ENCODE measurements at places on chromosomes 2 and 18.

- no peak for DNase-seq
Measured at GRCh38 chr2:166067229-166067628, 60.6 kb downstream of the SCN1A start.

- no peak for DNase-seq
Measured at GRCh38 chr2:172440795-172441194, 13.4 kb downstream of the ITGA6 start.

GRCh38 chr2:53559302-53559966 is 208.2 kb upstream of the CHAC2 start:
- DNase-seq = no peak

DNA sequence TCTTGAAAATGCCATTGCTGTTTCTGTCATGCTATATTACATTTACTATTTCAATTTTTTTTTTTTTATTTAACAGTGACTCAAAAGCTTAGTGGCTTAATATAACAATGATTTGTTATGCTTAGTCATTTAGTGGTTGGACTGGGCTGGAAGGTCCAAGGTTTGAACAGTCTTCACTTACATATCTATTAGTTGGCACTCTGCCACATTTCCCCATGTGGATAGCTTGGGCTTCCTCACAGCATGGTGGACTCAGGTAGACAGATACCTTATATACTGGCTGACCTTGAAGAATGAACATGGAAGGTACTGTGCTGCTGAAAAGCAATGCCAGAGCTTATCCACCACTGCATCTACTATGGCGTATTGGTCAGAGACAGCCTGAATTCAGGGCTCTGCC is 909.5 kb upstream of the SOX11 start:
- DNase-seq = no peak

DNA sequence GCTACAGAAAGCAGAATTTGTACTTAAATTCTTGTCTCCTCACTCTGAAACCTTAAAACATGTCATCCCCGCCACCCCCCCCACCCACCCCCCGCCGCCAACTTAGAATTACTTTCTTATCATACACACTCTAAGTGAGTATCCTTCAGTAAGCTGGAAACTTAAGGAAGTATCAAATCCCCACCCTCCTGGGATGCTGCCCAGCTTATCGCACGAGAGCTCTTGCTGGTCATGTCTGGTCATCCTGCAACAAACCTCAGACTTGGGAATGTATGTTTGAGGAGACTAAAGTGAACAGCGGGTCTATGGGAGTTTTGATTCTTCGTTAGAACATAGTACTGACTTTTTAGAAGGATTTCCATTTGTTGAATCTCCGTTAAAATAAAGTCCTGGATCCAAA is 203.3 kb downstream of the PTGR3 start:
- DNase-seq = no peak

- DNase-seq = no peak
Measured at GRCh38 chr18:63309422-63309821, 10.1 kb downstream of the BCL2 start.

DNA sequence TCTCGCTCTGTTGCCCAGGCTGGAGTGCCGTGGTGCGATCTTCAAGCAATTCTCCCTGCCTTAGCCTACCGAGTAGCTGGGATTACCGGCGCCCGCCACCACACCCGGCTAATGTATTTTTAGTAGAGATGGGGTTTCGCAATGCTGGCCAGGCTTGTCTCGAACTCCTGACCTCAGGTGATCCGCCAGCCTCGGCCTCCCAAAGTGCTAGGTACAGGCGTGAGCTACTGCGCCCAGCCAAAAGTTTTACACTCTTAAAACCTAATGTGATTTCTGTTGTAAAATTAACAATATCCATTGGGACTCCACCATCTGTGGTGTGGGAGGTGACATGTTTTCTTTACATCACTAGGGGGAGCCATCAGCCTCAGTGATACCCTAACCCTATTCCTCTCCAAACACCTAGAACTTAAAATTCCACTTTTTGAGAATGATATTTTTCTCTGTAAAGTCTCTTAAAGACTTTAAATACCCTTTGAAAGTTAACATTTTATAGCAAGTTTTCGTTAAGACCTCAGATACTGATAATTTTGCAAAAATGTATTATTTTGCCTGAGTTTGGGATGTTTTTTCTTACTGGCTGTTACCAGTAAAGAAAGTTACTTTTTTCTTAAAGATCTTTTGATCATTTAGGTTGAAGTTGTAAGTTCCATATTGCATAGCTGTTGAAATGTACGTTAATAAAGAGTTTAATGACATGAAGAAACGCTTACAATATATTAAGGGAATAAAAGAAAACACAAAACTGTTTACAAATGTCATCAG is 11.6 kb upstream of the EIF2AK2 start:
- DNase-seq = no peak

DNA sequence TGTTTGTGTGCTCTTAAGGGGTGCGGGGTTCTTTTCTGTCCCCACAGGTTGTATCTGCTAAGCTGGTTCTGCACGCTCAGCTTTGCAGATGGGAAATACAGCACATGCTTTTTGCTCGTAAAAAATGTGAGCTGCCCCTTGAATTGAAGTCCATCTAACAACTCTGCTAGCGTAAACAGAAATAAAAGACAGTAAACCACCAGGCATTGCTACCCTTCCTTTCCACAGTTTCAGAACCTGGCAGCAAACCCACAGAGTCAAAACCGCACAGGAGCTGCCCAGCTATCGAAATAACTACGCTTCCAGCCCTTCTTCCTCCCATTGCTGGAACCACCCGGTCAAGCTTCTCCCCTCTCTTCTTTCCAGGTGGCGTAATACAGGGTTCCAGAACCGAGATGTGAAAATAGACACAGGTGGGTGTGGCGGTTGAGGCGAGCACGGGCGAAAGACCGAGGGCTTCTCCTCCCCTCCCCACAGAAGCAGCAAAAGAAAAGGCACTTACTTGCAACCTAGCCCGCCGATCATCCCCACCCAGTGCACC is 479 bp downstream of the SCN9A start:
- peak; percentile 51 for DNase-seq

GRCh38 chr2:68717305-68717661 is 17.3 kb upstream of the ARHGAP25 start:
- DNase-seq = no peak

DNA sequence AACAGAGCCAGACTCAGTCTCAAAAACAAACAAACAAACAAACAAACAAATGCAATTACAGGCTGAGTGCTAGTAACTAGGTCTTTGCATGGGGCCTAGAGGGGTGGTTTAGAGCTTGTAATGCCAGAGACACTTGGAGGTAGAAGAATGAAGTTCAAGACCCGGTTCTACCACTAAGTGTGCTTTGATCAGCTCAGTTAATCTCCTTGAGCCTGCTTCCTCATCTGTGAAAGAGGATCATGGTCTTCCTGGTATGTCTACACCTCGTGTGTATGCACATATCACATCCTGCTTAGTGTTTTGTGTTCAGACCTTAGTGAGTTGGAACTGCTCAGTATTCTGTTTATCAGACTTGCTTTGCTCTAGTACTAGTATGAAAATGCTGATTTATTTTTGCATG is 4.8 kb upstream of the ATP6V1C2 start:
- no peak for DNase-seq

- no peak for DNase-seq
Measured at GRCh38 chr18:55106906-55107305, 147.6 kb upstream of the CCDC68 start.

DNA sequence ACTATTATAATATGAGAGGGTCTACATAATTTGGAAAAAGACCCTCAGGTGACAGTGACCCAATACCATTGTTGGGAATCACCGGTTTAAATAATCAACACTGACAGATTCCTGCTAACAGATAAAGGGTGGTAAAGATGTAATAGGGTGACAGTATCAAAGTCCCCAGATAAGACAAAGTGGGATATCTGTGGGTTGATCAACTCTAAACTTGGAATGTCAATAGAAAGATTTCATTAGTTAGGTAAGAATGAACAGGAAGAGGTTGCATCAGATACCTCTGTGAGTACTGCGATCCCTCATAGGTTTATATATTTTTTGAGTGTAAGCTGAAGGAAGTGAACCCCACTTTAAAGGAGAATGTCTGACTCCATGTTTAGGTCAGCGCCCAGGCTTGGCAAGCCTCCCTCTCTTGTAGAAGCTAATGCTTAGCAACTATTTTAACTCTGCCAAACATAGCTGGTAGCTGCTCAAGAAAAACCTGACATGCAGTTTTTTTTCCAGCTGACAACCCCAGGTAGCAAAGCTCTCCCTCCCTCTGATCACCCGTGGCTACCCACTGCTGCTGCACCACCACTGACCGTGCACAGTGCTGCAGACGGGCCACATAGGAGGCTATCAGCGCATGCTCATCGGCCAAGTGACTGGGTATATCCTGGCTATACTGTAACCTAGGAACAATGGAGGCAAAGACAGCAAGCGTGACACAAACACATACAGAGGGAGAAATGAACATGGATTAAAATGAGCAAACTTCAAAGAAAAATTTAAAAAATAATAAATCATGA is 113.3 kb upstream of the DNMT3A start:
- DNase-seq = no peak

DNA sequence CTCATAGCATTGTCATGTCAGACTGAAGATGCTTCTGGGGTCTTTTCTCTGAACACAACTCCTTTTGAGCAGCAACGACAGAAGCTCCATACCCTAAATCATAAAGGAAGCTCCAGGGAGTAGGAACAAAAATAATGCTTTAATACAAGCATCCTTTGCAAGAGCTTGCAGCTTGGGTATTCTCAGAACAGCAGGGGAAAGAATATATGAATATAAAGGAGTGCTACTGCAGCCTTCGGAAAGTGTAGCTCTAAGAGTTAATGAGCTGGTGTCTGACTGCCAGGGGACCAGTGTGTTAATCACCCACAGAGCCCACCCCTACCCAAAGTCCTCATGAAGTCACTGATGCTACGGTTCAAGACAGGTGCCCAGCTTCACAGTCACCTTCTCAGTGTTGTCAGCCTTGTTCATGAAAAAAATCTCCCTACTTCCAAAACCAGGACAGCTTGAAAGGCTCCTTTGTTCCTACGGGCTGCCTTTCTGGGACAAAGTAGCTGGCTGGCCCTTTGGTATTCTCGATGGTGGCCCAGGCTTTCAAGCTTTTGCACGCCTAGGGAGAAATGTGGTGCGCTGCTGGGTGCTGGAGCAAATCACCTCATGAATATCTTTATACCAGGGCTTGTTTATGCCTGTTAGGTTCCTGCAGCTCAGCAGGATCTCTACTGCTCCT is 259.7 kb downstream of the CMPK2 start:
- no peak for DNase-seq

- DNase-seq = no peak
Measured at GRCh38 chr2:147463881-147464520, 380.8 kb upstream of the ACVR2A start.

- DNase-seq = peak; percentile 41
Measured at GRCh38 chr18:3453540-3454364, 3.8 kb downstream of the TGIF1 start.

DNA sequence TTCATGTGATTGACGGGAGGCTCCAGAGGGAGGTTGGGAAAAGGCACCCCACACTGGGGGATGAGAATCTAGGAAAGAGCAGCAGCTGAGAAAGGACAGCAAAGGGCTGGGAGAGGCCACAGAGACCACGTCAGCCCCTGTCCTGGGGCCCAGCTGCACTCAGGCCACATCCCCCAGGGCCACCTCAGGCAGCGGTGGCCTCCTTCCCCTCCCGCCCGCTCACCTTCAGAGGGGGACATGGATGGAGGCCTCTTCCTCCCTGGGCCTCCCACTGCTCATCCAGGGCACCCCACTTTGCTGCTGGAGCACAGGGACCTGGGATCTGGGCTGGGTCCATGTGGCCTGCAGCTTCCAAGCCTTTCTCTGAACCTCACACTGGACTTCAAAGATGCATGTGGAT is 199.8 kb upstream of the HDAC4 start:
- no peak for DNase-seq

DNA sequence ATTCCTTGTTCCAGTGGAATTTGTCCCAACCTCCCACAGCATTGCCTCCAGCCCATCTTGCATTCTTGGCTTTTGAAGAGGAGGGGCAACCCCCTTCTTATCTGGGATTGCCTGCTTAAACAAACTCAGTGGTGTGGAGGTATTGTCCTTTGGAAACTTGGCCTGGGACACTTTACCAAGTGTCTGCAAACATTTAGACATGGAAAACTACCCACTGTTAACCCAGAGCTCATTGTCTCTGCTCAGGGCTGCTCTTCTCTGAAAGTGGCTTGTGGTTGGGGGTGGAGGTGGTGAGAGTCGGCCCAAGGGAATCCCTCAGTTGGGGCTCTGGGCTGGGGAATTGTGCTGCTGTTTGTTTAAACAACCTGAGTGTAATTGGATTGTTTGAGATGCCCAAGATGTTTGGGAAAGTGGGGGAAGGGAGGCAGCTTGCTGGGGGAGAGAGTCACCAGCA is 178.3 kb upstream of the GATA6 start:
- DNase-seq = no peak

DNA sequence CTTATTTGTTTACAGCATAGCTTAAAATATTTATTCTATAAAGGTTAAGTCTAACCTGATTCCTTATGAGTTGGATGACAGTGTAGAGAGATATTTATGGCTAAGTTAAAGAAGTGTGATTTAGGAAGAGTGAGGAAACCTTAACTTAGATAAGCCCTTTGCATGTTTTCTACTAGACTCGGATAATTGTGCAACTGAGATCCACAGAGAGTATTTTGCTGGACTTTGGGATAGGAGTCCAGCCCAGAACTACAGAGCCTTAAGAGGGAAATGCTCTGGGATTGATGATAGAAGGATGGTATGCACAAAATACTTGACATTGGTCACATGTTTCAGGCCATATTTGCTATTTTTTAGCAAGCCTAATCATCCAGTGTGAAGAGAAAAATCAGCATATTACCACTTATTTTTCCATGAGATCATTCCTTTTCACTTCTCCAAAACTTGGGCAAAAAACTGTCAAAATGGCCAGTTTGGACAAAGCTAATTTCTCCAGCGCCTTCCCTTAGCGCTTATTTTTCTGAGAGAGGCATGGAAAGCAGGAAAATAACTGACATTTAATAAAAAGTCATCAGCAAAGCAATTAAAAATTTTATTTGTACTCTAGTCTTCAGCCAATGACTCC is 3.1 kb downstream of the CD28 start:
- DNase-seq = no peak

GRCh38 chr18:76720683-76721082 is 101.7 kb upstream of the ZNF236 start:
- DNase-seq = no peak

GRCh38 chr2:9535177-9535576 is 20.5 kb downstream of the ADAM17 start:
- no peak for DNase-seq

GRCh38 chr18:22169011-22169888 is at the start of gene GATA6:
TSS of gene GATA6 (plus strand) at chr18:22169589. CDS start at chr18:22171145, 1,556 bp downstream.
- DNase-seq = peak; percentile 95

- DNase-seq = no peak
Measured at GRCh38 chr2:130369311-130369964, 13.6 kb downstream of the PTPN18 start.

Data from stomach (tissue), 19 donors.